ENCODE measurements at places on chromosomes 2 and 18. TPM values are rescaled to one million over a fixed set of nuclear protein-coding genes. Genes with fewer than 3 reads are reported as not detected.
A peak's percentile ranks its signal among the peaks of the same experiment; 100 is the strongest.

- no peak overlapping the region for H3K27ac ChIP-seq
- H3K27me3 ChIP-seq = no peaks in the 10 kb centered on the region
- H3K4me1 ChIP-seq = no peaks in the 10 kb centered on the region
- DNase-seq = no peak
Observed at GRCh38 chr2:145203891-145204290, 684.0 kb upstream of the ZEB2 start.

Gene PSD4
- 0.35 TPM for polyA plus RNA-seq

DNA sequence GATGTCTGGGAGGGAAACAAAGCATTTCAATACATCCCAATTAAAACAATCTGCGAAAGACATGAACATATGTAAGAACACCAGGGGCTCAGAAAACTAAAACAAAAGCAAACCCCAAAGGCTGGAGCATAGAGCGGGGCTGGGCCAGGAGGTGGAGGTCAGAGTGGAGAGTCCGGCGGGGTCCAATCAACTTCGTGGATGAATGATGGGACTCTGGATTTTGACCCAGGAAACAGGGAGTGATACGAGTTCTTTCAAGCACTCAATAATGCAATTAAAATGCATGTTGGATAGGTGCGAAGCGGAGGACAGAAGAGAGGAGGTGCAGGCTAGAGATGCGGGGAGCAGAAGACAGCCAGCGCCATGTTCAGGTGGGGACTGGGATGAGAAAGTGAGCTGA, 200.7 kb upstream of the PXDN start:
- H3K27me3 ChIP-seq = no peaks in the 10 kb centered on the region
- H3K36me3 ChIP-seq = no peaks in the 10 kb centered on the region
- no peak overlapping the region for H3K27ac ChIP-seq
- DNase-seq = no peak
- no peak overlapping the region for H3K4me3 ChIP-seq

Gene SIX2
- polyA plus RNA-seq = 36.2 TPM

Gene DNAH7
- polyA plus RNA-seq = 0.08 TPM

Gene SLC11A1
- 0.96 TPM for polyA plus RNA-seq

- no peaks in the 10 kb centered on the region for H3K36me3 ChIP-seq
- H3K27me3 ChIP-seq = no peaks in the 10 kb centered on the region
- peaks cover 42% of the 10 kb centered on the region for H3K4me1 ChIP-seq
- H3K4me3 ChIP-seq = no peak overlapping the region
Observed at GRCh38 chr2:23588508-23589201, 203.7 kb downstream of the KLHL29 start.

GRCh38 chr2:212649646-212650045, 111.0 kb upstream of the ERBB4 start:
- H3K27ac ChIP-seq = no peak overlapping the region
- no peak overlapping the region for H3K4me3 ChIP-seq
- H3K4me1 ChIP-seq = no peaks in the 10 kb centered on the region
- no peaks in the 10 kb centered on the region for H3K36me3 ChIP-seq
- H3K27me3 ChIP-seq = no peaks in the 10 kb centered on the region
- DNase-seq = no peak

DNA sequence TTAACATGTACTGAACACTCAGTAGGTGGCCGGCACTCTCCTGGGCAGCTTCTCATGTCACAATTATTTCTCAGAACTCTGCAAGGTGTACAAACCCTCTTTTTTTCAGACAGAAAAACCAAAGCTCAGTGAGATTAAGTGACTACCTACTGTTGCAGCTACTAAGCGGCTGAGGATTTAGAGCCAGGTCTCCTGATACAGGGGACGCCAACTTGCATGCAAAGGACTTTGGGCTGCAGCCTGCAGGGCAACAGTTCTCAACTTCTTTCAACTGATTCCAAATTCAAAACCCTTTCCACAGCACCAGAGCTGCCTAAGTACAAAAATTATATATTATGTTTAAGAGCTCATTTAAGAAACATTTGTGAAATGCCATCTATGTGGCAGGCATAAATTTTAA, 177.6 kb downstream of the SUCLG1 start:
- no peak overlapping the region for H3K4me3 ChIP-seq
- DNase-seq = no peak
- H3K27me3 ChIP-seq = no peaks in the 10 kb centered on the region
- no peaks in the 10 kb centered on the region for H3K36me3 ChIP-seq
- H3K27ac ChIP-seq = no peak overlapping the region
- H3K4me1 ChIP-seq = no peaks in the 10 kb centered on the region

GRCh38 chr2:74436848-74437695, 4.7 kb downstream of the RTKN start:
- peaks cover 14% of the 10 kb centered on the region for H3K27me3 ChIP-seq
- no peaks in the 10 kb centered on the region for H3K4me1 ChIP-seq
- H3K27ac ChIP-seq = no peak overlapping the region
- peaks cover 3% of the 10 kb centered on the region for H3K36me3 ChIP-seq
- no peak for DNase-seq

- no peak for DNase-seq
- H3K4me3 ChIP-seq = peak overlapping the region; percentile 39
- no peaks in the 10 kb centered on the region for H3K36me3 ChIP-seq
- H3K27me3 ChIP-seq = no peaks in the 10 kb centered on the region
- H3K4me1 ChIP-seq = no peaks in the 10 kb centered on the region
Observed at GRCh38 chr2:128473175-128474035, 154.7 kb upstream of the HS6ST1 start.

DNA sequence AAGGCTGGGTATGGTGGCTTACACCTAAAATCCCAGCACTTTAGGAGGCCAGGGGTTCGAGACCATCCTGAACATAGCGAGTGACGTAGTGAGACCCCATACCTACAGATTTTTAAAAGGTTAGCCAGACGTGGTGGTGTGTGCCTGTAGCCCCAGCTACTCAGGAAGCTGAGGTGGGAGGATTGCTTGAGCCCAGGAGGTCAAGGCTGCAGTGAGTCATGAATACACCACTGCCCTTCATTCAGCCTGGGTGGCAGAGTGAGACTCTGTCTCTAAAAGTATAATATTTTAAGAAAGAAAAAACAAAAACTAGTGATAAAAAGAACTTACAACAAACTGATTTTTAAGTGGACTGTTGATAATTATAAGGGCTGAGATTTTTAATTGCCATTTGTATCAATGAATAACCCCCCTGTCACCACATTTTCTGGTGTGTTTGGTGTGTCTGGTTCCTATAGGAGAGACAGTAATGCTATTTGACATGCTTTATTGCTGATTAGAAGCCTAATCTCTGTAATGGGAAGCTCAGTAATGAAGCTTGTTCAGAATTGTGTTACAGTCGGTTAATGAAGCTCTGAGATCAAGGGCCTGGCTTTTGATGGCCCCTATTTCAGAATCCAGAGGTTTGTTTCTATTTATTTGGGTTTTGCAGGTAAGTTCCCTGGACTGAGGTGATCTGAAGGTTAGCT, 147.0 kb downstream of the NEDD4L start:
- H3K4me1 ChIP-seq = peaks cover 14% of the 10 kb centered on the region
- no peak overlapping the region for H3K27ac ChIP-seq
- DNase-seq = no peak
- no peaks in the 10 kb centered on the region for H3K27me3 ChIP-seq

GRCh38 chr2:104741860-104742259, 112.1 kb upstream of the POU3F3 start:
- peaks cover 4% of the 10 kb centered on the region for H3K27me3 ChIP-seq
- no peak for DNase-seq
- H3K36me3 ChIP-seq = no peaks in the 10 kb centered on the region
- no peaks in the 10 kb centered on the region for H3K4me1 ChIP-seq
- H3K27ac ChIP-seq = no peak overlapping the region

Gene AQP12B
- polyA plus RNA-seq = not detected

GRCh38 chr2:28155627-28156026, 237.0 kb upstream of the FOSL2 start:
- H3K4me1 ChIP-seq = peaks cover 18% of the 10 kb centered on the region
- H3K27me3 ChIP-seq = no peaks in the 10 kb centered on the region
- no peak overlapping the region for H3K4me3 ChIP-seq
- no peak overlapping the region for H3K27ac ChIP-seq

Gene IHH
- polyA plus RNA-seq = 0.12 TPM

Gene CREG2
- polyA plus RNA-seq = 0.04 TPM

Gene MPV17
- polyA plus RNA-seq = 14.5 TPM

Gene SLC4A3
- 0.48 TPM for polyA plus RNA-seq

DNA sequence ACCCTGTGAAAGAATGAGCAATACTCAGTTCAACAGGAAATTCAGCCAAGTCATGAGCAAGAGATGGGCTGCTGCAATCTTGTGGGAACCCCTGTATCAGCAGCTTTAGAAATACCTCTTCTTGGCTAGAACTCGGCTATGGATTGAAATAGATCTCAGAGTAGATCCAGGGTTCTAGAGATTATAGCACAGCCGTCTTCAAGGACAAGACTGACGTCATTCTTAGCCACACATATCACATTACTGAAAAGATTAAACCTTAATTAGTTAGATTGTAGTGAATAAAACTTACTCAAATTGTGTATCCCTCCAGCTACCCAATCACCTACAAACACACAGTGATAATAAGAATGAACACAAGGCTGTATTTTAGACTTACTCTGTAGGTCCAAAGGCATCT, 776.4 kb downstream of the EPHA4 start:
- no peaks in the 10 kb centered on the region for H3K4me1 ChIP-seq
- no peak overlapping the region for H3K27ac ChIP-seq
- no peaks in the 10 kb centered on the region for H3K36me3 ChIP-seq
- H3K27me3 ChIP-seq = no peaks in the 10 kb centered on the region

- no peak overlapping the region for H3K27ac ChIP-seq
- H3K27me3 ChIP-seq = no peaks in the 10 kb centered on the region
- no peak for DNase-seq
- peak overlapping the region; percentile 85 for H3K4me3 ChIP-seq
- no peaks in the 10 kb centered on the region for H3K36me3 ChIP-seq
Observed at GRCh38 chr2:159795841-159796690, 1.9 kb downstream of the CD302 start.

DNA sequence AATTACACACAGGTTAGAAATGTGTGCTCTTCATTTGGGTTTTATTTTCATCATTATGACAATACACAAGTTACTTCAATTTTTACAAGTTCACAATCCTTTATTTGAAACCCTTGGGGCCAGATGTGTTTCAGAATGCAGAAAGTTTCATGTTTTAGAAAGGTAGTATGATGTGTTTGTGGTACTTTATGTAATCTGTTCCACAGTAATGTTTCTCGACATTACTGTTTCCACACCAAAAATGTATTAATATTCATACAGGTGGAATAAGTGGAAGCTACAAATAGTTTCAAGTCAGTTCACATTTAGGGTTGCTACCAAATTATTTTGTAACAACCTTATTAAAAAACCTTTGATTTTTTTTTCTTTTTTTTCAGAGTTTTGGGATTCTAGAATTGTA, 10.4 kb downstream of the UBE2E3 start:
- peak overlapping the region; percentile 7 for H3K27ac ChIP-seq
- no peak for DNase-seq
- H3K4me1 ChIP-seq = peaks cover 74% of the 10 kb centered on the region
- no peaks in the 10 kb centered on the region for H3K27me3 ChIP-seq

Gene LRRC30
- not detected for polyA plus RNA-seq

Gene ALKAL2
- 0.26 TPM for polyA plus RNA-seq

DNA sequence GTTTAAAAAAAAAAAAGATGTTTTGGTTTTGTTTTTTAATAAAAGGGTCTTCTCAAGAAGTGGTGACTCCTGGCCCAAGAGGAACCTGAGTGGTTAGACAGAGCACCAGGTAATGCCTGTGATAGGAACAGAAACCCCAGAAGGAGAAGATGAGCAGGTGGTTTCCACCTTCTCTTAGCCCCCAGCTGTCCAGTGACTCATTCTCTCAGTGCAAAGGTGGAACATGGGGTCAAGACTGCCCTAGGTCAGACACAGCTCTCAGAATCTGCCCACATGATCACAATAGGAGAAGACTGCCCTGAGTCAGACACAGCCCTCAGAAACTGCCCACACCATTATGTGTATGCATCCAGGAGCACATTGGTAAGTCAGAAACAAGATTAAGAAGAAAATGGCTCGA, 61.8 kb downstream of the TBC1D8 start:
- no peak overlapping the region for H3K27ac ChIP-seq
- H3K4me1 ChIP-seq = no peaks in the 10 kb centered on the region
- no peaks in the 10 kb centered on the region for H3K27me3 ChIP-seq

GRCh38 chr2:42999856-43000241, 207.5 kb upstream of the HAAO start:
- H3K4me3 ChIP-seq = no peak overlapping the region
- H3K27me3 ChIP-seq = no peaks in the 10 kb centered on the region
- no peaks in the 10 kb centered on the region for H3K4me1 ChIP-seq
- no peak overlapping the region for H3K27ac ChIP-seq

Gene CLEC4F
- 0.04 TPM for polyA plus RNA-seq

- no peaks in the 10 kb centered on the region for H3K4me1 ChIP-seq
- peak overlapping the region; percentile 65 for H3K4me3 ChIP-seq
- no peak for DNase-seq
- no peak overlapping the region for H3K27ac ChIP-seq
Observed at GRCh38 chr2:98936353-98937351, 627 bp upstream of the CRACDL start.

Gene AQP4
- 10.4 TPM for polyA plus RNA-seq

Gene TRPM8
- polyA plus RNA-seq = not detected

- H3K4me3 ChIP-seq = no peak overlapping the region
- H3K27ac ChIP-seq = peak overlapping the region; percentile 27
- no peaks in the 10 kb centered on the region for H3K27me3 ChIP-seq
- DNase-seq = no peak
- H3K4me1 ChIP-seq = peaks cover 11% of the 10 kb centered on the region
Observed at GRCh38 chr2:232667989-232668583, 29.0 kb upstream of the GIGYF2 start.

- H3K27me3 ChIP-seq = no peaks in the 10 kb centered on the region
- no peaks in the 10 kb centered on the region for H3K4me1 ChIP-seq
- peak; percentile 28 for DNase-seq
- no peak overlapping the region for H3K27ac ChIP-seq
- H3K4me3 ChIP-seq = no peak overlapping the region
Observed at GRCh38 chr2:72936660-72937355, 19.5 kb downstream of the EMX1 start.

Gene SCYGR4
- not detected for polyA plus RNA-seq

- H3K4me3 ChIP-seq = no peak overlapping the region
- peaks cover 5% of the 10 kb centered on the region for H3K27me3 ChIP-seq
- no peak for DNase-seq
- no peak overlapping the region for H3K27ac ChIP-seq
- H3K4me1 ChIP-seq = no peaks in the 10 kb centered on the region
Observed at GRCh38 chr18:32769071-32769585, 3.7 kb downstream of the KLHL14 start.

GRCh38 chr2:15112216-15112615, 448.9 kb downstream of the NBAS start:
- H3K27ac ChIP-seq = no peak overlapping the region
- no peaks in the 10 kb centered on the region for H3K36me3 ChIP-seq
- H3K4me3 ChIP-seq = no peak overlapping the region
- no peaks in the 10 kb centered on the region for H3K4me1 ChIP-seq

GRCh38 chr2:200184748-200185627, 121.5 kb upstream of the SPATS2L start:
- no peaks in the 10 kb centered on the region for H3K36me3 ChIP-seq
- no peak overlapping the region for H3K27ac ChIP-seq
- no peaks in the 10 kb centered on the region for H3K27me3 ChIP-seq
- H3K4me1 ChIP-seq = no peaks in the 10 kb centered on the region
- no peak for DNase-seq

DNA sequence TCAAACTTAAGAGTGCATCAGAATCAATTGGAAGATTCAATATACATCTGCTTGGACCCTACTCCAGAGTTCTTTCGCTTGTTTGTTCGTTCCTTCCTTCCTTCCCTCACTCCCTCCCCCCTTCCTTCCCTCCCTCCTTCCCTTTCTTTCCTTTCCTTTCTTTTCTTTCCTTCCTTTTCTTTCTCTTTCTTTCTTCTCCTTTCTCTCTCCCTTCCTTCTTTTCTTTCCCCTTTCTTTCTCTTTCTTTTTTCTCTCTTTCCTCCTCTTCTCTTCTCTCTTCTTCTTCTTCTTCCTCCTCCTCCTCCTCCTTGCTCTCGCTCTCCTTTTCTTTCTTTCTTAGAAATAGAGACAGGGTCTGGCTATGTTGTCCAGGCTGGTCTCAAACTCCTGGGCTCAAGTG, 45.9 kb downstream of the MTHFD2 start:
- no peaks in the 10 kb centered on the region for H3K4me1 ChIP-seq
- H3K27me3 ChIP-seq = no peaks in the 10 kb centered on the region
- H3K27ac ChIP-seq = no peak overlapping the region
- H3K4me3 ChIP-seq = no peak overlapping the region
- H3K36me3 ChIP-seq = no peaks in the 10 kb centered on the region
